PC-9 (cell line): ENCODE measurements at places on chromosomes 13 and 19. TPM values are rescaled to one million over a fixed set of nuclear protein-coding genes. Genes with fewer than 3 reads are reported as not detected.

GRCh38 chr13:29464105-29464679 is 131.3 kb downstream of the SLC7A1 start:
- DNase-seq: no peak

DNA sequence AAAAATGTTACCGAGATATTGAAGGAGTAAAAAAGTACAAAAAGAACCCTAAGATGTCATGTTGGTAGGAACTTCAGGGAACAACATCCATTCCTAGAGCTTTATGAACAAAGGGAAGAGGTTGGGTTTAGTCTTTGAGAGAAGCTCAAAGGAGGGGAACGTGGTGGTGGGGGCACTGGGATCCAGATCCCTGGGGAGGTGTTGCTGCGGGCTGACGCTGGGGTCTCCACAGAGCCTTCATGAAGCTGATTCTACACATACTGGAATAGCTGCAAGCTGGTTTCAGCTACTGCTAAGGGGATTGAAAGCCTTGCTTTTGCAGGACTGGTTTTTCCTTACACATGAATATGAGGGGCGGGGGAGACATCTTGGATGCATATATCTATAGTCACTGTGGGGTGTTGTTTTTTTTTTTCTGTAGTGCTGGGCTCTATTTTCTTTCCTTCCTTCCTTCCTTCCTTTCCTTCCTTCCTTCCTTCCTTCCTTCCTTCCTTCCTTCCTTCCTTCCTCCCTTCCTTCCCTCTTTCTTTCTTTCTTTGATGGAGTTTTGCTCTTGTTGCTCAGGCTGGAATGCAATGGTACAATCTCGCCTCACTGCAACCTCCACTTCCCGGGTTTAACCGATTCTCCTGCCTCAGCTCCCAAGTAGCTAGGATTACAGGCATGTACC is 6.5 kb upstream of the MZF1 start:
- DNase-seq: no peak

DNA sequence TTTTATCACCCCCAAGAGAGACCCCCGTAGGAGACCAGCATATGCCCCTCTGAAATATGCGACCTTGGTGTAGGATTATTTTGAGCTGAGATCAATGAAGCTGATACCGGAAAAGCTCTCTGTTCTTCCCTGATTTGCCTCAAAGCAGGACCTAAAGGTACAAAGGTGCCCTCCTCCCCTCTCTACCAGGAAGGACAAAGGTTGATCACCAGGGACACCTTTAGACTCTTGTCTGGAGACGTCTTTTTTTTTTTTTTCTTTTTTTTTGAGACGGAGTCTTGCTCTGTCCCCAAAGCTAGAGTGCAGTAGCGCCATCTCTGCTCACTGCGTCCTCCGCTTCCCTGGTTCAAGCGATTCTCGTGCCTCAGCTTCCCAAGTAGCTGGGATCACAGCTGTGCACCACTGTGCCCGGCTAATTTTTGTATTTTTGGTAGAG is 792 bp upstream of the PEX11G start:
- DNase-seq: no peak

GRCh38 chr13:92825938-92826596 is 400.5 kb upstream of the GPC6 start:
- DNase-seq: no peak

GRCh38 chr13:104757712-104758111 is 1691.5 kb upstream of the SLC10A2 start:
- no peak for DNase-seq

GRCh38 chr13:30143666-30144400 is 163.5 kb downstream of the KATNAL1 start:
- no peak for DNase-seq

DNA sequence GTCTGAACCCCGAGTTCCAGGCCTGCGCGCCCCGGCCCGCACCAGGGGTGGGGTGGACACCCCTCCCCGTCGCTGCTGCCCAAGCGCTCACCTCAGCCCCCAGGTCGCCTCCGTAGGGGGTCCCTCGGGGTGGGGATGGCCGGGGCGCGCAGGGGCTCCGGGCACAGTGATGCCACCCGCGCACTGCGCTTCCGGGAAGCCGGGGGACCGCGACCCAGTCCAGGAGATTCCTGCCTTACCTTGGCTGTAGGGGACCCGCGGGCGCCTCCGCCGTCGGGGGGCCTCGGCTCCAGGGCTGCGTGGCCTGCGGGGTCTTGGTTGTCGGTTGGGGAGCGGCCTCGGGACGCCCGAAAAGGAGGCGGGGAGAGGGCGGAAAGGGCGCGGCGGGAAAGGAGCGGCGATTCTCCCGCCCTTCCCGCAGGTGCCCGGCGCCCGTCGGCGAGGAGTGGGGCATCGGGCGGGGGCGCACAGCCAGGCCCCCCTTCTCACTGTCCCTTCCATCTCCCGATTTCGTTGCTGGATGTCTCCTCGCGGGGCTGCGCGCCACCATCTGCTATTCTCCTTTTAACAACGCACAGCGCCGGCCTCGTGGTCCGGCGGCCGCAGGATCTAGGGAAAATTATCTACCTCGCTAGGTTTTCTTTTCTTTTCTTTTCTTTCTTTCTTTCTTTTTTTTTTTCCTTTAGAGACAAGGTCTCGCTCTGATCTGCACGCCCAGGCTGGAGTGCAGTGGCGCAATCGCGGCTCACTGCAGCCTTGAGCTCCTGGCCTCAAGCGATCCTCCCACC is at the start of gene KEAP1:
KEAP1 (minus strand) TSS at position 355 of the 788 bp plus-strand sequence. CDS start 3,323 bp downstream, outside the sequence.
- no peak for DNase-seq

DNA sequence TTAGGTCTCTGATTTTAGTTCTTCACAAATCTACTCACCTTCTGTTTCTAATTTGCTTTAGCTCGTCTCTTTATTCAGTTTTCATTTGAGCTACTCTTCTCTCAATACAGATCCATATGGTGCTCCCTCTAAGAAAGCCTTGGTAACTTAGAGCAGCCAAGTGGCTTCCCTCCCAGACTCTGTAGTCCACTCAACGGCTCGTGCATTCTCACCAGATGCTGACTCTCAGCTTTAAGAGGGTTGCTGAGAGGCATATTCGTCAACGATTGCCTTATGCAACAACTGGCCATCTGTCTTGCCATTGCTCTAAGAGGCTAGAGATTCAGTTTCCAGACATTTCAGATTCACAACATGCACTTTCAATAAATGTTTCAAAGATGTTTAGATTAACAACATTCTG is 785.8 kb upstream of the SLC10A2 start:
- no peak for DNase-seq

DNA sequence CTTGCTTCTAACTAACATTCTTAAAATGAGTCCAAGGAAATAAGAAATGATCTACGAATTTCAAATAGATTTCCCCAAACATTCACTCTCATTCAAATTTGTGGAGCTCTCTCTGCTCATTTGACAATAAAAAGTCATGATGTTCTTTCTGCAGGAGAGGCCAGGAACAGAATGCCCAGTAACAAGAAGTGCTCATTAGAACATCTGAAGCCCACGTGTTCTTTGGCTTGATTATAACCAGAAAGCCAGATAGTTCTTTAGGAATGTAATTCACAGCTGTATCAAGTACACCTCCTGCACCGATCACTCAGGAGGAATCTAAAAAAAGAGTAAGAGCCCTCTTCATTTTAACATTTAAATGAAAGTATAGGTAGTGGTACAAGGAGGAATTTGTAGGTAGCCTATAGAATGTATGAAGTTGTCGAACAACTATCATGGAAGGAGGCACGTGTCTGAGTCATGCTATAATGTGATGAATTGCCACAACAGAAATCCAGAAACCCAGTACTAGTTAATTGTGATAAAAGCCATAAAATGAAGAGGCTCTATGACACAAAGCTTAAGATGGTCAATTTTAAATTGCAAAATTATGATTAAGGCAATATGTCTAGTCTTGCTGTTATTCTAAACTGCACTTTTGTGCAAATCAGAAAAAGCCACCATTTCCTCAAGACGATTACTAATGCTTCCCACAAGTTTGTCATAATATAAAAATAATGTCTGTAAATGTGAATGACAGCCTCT is 12.8 kb downstream of the MEDAG start:
- no peak for DNase-seq

GRCh38 chr13:25018729-25019115 is 77.2 kb upstream of the PABPC3 start:
- no peak for DNase-seq

DNA sequence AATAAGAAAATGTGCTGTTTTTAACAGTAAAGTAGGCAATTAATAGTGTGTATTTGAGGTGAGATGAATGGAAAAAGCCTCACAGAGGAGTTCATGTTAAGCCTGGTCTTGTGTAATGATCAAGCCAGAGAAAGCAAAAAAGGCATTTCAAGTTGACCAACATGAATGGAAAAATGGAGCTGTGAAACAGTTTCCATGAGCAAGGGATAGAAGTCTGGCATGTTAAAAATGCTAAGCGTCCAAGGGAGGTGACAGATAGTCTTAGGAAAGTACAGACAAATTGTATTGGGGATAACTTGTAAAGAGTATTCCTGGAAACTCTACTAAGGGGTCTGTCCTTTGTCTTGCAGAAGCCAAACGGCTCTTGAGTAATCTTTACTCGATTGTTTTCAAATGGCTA is 506.8 kb upstream of the ATXN8OS start:
- DNase-seq: no peak

- peak; percentile 62 for DNase-seq
Observed at GRCh38 chr13:30796132-30796572, 60.8 kb downstream of the ALOX5AP start.

DNA sequence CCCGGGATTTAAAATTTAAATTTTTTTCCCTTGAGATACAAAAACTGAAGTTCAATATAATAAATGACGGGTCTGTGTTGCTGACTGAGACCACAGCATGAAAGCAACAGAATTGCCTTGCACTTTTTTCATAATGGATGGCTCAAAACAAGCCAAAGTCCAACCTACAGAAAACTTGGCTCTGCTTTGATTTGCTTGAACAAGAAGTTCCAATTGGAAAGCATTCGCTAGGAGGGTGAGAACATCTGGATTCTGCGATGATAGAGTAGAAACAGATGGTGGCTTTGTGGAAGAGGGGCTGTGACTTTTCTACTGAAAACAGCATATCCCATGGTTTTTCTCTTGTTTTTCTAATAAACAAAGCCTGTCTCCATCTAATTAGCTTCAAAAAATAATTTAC is 46.4 kb downstream of the THSD1 start:
- DNase-seq: no peak

DNA sequence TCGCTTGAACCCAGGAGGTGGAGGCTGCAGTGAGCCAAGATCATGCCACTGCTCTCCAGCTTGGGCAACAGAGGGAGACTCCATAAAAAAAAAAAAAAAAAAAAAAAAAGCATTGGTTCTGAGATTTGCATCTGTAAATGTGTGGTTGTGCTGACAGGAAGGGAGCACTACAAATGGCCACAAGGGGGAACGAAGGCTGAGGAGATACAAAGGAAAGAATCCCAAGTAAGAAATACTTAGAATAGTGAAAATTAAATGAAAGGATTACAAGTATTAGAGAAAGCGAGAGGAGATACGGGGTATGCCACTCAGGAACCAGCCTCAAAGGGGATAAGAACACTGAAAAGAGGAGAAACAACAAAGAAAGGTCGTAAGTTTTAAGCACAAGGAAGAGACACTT is 284.9 kb downstream of the KLF12 start:
- no peak for DNase-seq

GRCh38 chr13:34152409-34152808 is 334.5 kb downstream of the RFC3 start:
- DNase-seq: no peak

- DNase-seq: no peak
Observed at GRCh38 chr19:35915443-35915842, 7.3 kb upstream of the TYROBP start.

DNA sequence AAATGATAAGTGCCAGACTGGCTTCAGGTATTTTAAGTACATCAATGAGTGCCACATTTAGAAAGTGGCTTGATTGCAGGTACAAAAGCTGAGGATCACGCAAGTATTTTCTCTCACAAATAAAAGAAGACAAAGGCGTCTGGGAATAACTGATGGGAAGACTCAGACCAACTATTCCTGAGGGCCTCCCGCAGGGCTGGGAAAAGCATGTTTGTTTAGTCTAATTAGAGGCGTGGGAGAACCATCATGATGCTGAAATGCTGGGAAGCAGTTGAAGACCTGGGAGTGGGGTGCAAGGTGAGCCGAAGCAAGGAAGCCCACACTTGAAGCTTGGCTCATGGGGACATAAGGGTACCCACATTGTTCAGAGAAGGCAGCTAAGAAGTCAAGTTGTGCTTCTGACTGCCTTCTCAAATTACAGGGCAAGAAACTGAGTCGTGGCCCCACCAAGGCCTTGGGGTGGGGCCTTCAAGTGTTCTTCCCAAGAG is 536.0 kb downstream of the MYO16 start:
- no peak for DNase-seq

DNA sequence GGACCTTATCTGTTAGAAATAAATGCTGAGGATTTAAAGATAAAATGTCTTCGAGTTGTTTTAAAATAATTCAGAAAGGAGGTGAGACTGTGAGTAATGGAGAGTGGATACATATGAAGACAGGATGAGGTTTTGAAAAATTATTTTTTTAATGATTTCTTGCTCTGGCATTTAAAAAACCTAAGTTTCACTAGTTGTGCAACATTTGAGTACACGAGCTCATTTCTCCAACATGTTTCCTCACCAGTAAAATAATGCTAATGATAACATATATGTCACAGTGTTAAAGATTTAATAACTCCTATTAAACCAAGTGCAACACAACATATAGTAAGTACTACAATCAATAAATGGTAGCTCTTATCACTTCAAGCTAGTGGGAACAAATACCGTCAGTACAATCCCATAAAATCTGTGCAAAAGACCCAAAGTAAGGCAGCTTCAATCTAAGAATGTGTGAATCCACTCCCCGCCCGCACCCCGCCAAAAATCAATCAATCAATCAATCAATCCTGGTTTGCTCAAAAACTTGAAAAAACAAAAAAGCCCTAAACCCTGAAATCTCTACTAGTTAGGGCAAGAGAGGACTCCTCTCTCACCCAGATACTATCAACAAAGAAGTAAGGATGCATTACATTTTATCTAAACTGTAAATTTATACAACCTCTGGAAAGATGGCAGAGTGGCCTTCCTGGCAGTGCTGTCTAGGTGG is 1.3 kb downstream of the ALG5 start:
- DNase-seq: no peak

DNA sequence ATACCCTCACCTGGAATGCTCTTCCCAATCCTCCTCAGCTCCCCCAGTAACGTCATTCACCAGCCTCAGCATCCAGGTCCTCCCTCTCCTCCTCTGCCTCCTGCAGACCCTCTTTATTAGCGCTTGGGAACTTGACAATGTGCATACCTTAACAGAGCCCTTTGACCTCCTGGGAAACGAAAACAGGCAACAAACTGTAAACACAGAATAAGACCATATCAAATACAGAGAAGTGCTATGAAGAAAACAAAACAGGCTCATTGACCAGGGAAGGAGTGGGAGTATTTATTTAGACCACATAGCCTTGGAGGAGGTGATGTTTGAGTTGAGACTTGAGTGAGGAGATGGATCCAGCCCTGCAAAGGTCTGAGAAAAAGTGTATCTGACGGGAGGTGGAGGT is 107.9 kb upstream of the SLC7A1 start:
- no peak for DNase-seq

GRCh38 chr19:2827022-2827421 is 7.4 kb downstream of the ZNF554 start:
- no peak for DNase-seq

GRCh38 chr19:11995174-11995573 is 30.3 kb downstream of the ZNF763 start:
- DNase-seq: no peak

GRCh38 chr13:101618440-101619187 is 166.1 kb downstream of the ITGBL1 start:
- no peak for DNase-seq

KCNN4 gene
- 92.4 and 92.7 TPM in 2 replicates for total RNA-seq

CPAMD8 gene
- 23.7 and 25.8 TPM in 2 replicates for total RNA-seq

EEF1AKMT1 gene
- total RNA-seq: 6.1 and 8.9 TPM in 2 replicates

MZF1 gene
- total RNA-seq: not detected in 2 replicates

KBTBD7 gene
- 3.9 and 4.1 TPM in 2 replicates for total RNA-seq

CCL25 gene
- total RNA-seq: not detected in 2 replicates

CNFN gene
- 4.9 and 7.8 TPM in 2 replicates for total RNA-seq

AKT1S1 gene
- total RNA-seq: 109 and 143 TPM in 2 replicates

RDH8 gene
- not detected in 2 replicates for total RNA-seq

FPR3 gene
- total RNA-seq: not detected in 2 replicates

KLK4 gene
- not detected in 2 replicates for total RNA-seq
